Dermis blood vessel endothelial cell (primary cell): ENCODE measurements at places on chromosomes 6 and 20. TPM values are rescaled to one million over a fixed set of nuclear protein-coding genes. Genes with fewer than 3 reads are reported as not detected.

Gene DSP
- 53.1 and 95.4 TPM in 2 replicates for total RNA-seq

Gene FBXO30
- total RNA-seq, result 14.8 and 18.5 TPM in 2 replicates

Gene PPP1R11
- 14.0 and 15.0 TPM in 2 replicates for total RNA-seq

Gene EPB41L1
- 16.0 and 21.1 TPM in 2 replicates for total RNA-seq

Gene RSPO4
- not detected in 2 replicates for total RNA-seq

Gene FLRT3
- total RNA-seq, result 0.51 and 1.3 TPM in 2 replicates

Gene CDSN
- not detected in 2 replicates for total RNA-seq

Gene SOBP
- 0.42 and 1.0 TPM in 2 replicates for total RNA-seq

Gene CTCFL
- total RNA-seq, result not detected in 2 replicates

Gene KCNS1
- 0.33 and 0.68 TPM in 2 replicates for total RNA-seq

Gene FAM217A
- total RNA-seq, result not detected in 2 replicates

Gene ADGRF4
- under 0.01 TPM in 1 of 2 replicates, not detected in the other for total RNA-seq

Gene EPPIN
- total RNA-seq, result not detected in 2 replicates

Gene SNAP25
- total RNA-seq, result 0.05 TPM in 1 of 2 replicates, not detected in the other

Gene OPN5
- not detected in 2 replicates for total RNA-seq

Gene RGS17
- 3.3 and 3.9 TPM in 2 replicates for total RNA-seq

Gene CCND3
- total RNA-seq, result 59.1 and 60.1 TPM in 2 replicates

Gene ARMC12
- total RNA-seq, result 0.34 and 0.37 TPM in 2 replicates

Gene AARS2
- 17.5 and 23.6 TPM in 2 replicates for total RNA-seq

Gene ADGRB3
- total RNA-seq, result not detected in 2 replicates

Gene EEF1A2
- 5.0 and 5.3 TPM in 2 replicates for total RNA-seq

Gene TCP11
- 0.28 and 0.68 TPM in 2 replicates for total RNA-seq

Gene GOPC
- total RNA-seq, result 41.7 and 44.7 TPM in 2 replicates

Gene CBLN4
- total RNA-seq, result not detected in 2 replicates

Gene CNR1
- 1.3 TPM in 1 of 2 replicates, not detected in the other for total RNA-seq

Gene SLC32A1
- 0.05 TPM in 1 of 2 replicates, not detected in the other for total RNA-seq

Gene ADGB
- total RNA-seq, result not detected in 2 replicates

Gene MACROD2
- total RNA-seq, result 0.28 and 0.85 TPM in 2 replicates

Gene STMN3
- total RNA-seq, result 0.85 and 1.2 TPM in 2 replicates

Gene OR2B6
- total RNA-seq, result not detected in 2 replicates

Gene PAX1
- total RNA-seq, result not detected in 2 replicates

Gene FOXA2
- not detected in 2 replicates for total RNA-seq

Gene ME1
- total RNA-seq, result 7.8 and 25.3 TPM in 2 replicates
